NCI-H524 (cell line): ENCODE measurements at places on chromosomes 6 and 20.

DNA sequence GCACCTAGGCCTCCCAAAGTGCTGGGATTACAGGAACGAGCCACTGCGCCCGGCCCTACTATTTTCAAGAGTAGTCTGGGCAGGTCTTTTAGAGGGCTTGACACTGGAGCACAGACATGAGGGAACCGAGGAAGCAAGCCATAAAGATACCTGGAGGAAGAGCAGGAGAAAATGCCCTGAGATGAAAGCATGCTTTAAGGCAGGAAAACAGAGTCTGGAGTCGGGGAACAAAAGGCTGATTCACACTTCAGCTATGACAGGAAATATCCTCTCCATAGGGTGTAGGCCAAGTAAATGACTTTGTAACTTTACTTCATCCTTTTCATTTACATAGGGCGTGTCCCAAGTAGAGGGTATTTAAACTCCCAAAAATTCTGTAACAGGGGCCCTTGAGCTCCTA lies 4.3 kb upstream of the SERINC3 start:
- DNase-seq = no peak

DNA sequence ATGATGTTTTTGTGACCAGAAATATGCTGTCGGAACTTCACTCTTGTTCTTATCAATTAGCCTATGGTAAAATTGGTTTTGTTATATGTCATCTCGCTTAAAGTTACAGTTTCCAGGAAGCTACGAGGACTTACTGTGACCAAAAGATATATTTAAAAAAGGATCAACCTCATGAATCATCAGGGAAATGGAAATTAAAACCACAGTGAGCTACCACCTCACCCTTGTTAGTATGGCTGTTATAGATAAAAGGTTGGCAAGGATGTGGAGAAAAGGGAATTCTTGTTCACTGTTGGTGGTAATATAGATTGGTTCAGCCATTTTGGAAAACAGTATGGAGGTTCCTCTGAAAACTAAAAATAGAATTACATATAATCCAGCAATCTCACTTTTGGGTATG lies 14.3 kb upstream of the INSM1 start:
- DNase-seq = no peak

- no peak for DNase-seq
Measured at GRCh38 chr6:25193460-25194171, 85.6 kb upstream of the CARMIL1 start.

- no peak for DNase-seq
Measured at GRCh38 chr6:166907373-166907841, 48.9 kb downstream of the RNASET2 start.

- DNase-seq = no peak
Measured at GRCh38 chr6:109252261-109253041, 129.8 kb downstream of the CD164 start.

DNA sequence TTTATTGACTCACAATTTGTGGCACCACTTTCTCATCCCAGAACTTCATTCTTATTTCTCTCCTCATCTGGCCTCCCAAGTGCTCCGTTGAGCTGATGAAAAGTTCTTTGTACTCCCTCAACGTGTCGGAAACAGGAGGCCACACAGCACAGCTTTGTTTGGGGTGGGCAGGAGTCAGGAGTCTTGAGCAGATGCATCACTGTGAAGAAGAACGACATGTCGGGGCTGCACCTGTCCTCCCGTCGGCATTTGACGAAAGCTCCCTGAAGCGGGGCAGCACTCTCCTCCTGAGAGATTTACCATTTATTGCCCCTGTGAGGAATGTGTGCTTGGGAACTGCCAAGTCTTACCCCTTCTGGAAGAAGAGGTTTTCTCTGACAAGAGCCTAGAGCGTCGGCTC lies 28.1 kb downstream of the TAF8 start:
- no peak for DNase-seq

- no peak for DNase-seq
Measured at GRCh38 chr20:10332656-10333415, 101.2 kb downstream of the MKKS start.

DNA sequence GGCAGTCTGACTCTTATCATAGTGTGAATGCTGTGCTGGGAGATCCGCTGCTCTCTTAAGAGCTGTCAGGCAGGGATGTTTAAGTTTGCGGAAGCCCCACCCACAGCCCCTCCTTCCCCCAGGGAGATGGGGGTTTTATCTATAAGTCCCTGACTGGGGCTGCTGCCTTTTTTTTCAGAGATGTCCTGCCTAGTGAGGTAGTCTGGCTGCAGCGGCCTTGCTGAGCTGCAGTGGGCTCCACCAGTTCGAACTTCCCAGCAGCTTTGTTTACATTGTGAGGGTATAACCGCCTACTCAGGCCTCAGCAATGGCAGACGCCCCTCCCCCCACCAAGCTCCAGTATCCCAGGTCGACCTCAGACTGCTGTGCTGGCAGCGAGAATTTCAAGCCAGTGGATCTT lies 75.7 kb upstream of the UST start:
- no peak for DNase-seq

DNA sequence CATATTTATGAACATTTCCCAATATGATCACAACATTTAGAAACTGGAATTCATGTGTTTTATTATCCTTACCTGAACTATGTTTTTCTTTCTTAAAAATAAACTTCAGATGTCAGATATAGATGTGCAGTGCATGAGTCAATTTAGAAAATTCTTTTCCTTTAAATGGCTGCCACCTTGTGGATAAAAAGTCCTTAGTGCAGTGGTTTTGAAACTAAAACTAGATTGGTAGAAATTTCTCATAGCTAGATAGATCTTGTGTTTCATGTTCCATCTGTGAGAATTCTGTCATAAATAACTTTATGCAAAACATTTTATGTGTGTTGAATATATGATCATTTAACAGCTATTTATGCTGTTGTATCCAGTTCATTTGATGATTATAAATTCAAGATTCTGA lies 134.9 kb downstream of the KLHL32 start:
- DNase-seq = no peak

- DNase-seq = no peak
Measured at GRCh38 chr20:21294755-21295154, 8.4 kb upstream of the XRN2 start.

DNA sequence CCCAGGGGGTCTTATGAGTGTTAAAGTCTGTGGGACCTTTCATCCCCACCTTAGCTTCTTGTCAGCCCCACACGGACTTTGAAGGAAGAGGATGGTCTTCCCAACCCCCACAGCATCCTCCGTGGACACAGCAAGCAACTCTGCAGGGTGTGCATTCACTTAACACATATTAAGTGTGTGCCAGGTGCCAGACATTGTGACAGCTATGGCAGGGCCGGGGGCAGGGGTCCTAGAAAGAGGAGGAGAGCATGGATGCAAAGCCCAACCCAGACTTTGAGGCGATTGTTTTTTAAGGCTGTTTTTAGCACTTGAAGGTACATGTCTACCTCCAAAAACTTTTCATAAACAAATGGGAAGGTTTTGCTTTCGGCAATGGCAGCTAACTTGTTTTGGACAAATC lies 121.6 kb upstream of the KCNG1 start:
- DNase-seq = no peak

DNA sequence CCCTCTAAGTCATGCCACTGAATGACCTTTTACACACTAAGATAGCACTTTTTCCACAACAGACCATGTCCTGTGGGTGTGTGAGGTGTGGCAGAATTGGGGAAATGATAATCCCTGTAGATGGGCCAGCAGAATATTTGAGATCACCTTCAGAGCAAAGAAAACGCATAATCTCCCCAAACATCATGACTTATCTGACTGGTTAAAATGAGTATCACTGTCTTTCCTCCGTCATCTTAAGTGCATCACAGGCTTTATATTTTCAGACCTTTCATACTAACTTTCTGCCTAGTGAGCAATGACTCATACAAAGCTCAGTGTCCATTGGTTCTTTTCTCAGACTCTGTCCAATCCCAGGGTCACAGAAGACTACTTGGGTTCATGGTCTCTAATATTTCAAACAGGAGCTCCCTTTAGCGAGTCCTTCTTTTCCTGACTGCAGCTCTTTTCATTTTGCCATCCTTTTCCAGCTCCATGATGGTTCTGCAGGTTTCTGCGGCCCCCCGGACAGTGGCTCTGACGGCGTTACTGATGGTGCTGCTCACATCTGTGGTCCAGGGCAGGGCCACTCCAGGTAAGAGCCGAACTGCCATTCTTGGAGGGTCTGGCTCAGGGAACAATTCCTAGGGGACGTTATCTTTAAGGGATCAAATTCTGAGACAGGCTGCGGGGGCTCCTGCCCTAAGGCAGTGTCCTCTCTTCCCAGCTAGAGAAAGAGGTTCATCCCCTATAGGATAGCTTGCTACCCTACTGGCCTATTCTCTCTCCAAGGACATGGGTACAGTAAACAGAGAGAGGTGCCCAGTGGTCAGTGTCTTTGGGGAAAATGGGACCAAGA lies at the start of gene HLA-DPB1:
HLA-DPB1 (plus strand) TSS at position 423 of the 838 bp plus-strand sequence; CDS start at position 475, 52 bp downstream.
- DNase-seq = peak; percentile 21

GRCh38 chr6:143236151-143236798 lies 175.6 kb downstream of the AIG1 start:
- DNase-seq = peak; percentile 66

DNA sequence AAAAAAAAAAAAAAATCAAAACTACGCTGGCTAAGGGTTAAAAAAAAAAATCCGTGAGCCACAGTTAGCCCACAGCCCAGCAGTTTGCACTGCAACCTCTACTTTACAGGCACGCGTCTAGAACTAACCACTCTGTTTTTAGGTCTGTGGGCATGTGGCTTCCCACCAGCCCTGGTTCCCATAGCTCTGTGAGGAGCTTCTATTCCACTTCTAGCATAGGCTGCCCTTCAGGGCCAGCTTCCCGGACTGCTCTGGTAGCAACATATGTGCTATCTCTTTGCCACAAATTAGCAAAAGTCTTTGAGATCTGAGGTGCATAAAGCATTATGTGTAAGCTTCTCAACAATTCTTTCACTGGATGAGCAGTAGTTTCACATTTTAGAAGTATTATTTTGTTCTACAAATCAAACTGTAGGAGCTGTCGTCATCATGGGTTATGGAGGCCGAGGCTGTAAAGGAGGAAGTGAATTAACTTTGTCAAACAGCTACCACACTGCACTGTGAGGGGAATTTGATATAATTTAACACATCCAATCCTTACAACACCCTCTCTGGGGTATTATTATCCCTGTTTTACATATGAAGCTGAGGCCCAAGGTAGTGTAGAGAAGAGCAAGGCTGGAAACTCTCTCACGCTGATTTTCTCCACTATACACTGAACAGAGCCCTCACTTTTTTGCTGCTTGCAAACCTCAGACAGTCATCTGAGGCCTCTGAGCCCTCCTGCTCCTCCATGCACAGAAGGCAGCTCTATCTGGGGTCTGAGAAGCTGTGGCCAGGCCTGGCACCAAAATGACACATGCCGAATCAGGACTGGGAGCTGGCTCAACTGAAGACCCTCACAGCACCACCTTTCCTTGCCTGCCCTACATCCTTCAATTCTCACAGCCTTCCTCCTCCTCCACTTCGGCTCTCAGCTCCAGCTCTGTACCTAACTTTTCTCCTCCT lies 35.4 kb downstream of the MAN1A1 start:
- DNase-seq = no peak

- no peak for DNase-seq
Measured at GRCh38 chr20:26243731-26244130, 547.1 kb upstream of the ZNF337 start.

DNA sequence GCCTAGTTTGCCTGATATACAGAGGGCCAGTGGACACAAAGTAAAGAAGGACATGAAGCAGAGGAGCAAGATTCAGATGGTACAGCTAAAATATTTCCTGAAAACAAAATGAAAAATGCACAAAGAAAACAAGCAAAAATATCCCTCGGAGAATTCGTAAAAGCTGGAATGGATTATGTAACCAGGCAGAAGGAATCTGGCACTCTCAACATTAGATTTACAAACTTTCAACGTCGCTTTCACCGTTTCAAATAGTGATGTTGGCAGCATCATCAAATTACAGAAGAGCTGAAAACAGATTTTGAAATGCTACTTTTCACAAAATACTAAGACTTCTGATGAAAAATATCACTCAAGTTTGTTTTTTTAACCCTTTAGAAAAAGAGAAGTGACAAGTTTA lies 11.7 kb downstream of the SMLR1 start:
- DNase-seq = no peak

DNA sequence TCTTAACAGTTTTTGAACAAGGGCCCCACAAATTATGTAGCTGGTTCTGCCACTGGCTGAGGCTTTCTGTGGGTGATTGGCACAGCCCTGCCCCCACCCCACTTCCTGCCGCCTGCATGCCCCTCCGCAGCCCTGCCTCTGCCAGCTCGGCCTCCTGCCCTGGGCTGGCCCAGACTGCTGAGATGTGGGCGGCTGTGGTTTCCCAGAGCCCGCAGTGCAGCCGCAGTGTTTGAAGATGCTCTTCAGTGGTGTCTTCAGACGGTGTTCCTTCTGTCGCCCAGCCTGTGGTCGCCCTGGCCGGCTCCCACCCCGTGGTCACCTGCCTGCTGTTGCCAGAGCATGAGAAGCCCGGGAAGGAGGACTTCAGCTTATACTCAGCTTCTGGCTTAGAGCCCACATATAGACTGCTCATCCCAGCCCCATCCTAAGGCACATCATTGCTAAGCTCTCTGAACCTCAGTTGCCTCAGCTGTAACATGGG lies 154.3 kb downstream of the VEGFA start:
- DNase-seq = no peak

GRCh38 chr6:47701363-47701762 lies 3.0 kb downstream of the ADGRF4 start:
- DNase-seq = no peak

GRCh38 chr20:47479506-47479905 lies 22.2 kb upstream of the NCOA3 start:
- DNase-seq = no peak

GRCh38 chr6:95127261-95127660 lies 450.1 kb upstream of the MANEA start:
- DNase-seq = no peak

DNA sequence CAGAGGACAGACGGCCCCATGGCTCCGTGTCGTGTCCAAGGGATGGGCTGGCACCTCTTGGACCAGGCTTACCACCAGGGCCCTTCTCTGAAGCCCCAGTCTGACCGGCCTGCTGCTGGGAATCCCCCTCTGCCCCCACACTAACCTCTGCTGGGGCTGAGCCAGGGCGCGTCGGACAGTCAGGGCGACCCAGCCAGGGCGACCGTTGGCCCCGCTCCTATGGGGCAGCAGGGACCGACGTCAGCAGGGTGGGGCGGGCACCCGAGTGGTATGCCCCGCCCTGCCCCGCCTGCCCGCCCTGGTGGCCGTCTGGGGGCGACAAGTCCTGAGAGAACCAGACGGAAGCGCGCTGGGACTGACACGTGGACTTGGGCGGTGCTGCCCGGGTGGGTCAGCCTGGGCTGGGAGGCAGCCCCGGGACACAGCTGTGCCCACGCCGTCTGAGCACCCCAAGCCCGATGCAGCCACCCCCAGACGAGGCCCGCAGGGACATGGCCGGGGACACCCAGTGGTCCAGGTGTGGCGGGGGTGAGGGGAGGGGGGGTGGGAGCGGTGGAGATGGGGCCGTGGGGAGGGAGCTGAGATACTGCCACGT lies at the start of gene SLC17A9:
SLC17A9 (plus strand) TSS at position 337 of the 595 bp plus-strand sequence; CDS start at position 459, 122 bp downstream.
- no peak for DNase-seq
